ENCODE measurements at places on chromosomes 11 and 22.

DNA sequence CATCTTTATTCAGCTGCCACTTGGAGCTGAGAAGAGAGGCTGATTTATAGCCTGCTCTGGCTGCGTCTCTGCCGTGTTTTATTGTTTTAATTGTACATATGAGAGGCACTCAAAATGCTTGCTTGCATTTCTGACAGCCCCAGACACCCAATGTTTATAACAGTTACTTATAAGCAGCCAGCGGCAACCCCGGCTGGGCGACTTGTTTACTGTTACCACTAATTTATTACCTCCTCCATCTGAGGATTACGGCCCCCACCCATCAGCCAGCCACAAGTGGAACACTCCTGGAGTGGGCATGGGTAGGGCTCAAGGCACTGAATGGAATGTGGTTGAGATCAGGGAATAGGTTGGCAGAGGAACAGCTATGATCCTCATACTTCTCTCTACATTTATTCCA lies 61.2 kb downstream of the CLPB start:
- DNase-seq, result no peak

DNA sequence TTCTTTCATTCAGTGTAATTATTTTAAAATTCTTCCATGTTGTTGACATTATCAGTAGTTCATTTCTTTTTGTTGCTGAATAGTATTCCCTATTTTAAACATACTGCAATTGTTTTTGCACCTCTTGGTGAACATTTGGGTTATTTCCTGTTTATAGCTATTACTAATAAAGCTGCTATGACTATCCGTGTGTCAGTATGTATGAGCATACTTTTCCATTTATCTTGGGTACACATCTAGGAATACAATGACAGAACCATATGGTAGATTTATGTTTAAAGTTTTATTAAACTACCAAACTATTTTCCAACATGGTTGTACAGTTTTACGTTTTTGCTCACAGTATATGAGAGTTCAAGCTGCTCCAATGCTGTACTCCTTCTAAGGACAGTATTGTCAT lies 22.0 kb upstream of the FIBIN start:
- no peak for DNase-seq

DNA sequence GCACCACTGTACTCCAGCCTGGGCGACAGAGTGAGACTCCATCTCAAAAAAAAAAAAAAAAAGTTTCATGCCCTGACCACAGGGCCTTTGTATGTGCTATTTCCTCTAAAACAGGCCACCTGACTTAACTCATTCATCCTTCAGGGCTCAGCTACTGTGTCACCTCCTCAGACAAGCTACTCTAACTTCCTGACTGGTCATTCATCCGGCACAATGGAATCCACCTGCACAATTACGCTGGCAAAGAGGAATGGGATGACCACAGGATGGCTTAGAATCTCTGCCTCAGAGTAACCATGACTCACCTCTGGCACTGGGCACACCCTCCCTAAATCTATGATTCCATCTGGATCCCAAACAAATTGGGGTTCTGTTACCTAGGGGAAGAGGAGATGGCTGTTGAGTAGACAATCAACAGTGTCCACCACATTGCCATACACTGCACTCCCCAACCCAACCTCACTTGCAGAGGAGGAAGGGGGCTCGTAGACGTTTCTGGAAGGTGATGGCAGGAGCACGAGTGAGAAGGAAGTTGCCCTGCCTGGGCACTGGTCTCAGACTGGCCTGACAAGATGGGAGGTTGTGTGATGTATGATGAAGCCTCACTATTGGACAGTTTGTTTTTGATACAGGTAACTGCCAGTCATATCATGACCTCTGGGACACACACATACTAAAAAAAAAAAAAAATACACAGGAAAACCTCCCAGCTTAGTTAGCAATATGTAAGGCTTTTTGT lies 22.8 kb upstream of the HMOX1 start:
- DNase-seq, result no peak

GRCh38 chr11:109815500-109816150 lies 277.6 kb upstream of the ZC3H12C start:
- no peak for DNase-seq

- no peak for DNase-seq
Observed at GRCh38 chr11:76918941-76919386, 58.2 kb downstream of the ACER3 start.

- DNase-seq, result no peak
Observed at GRCh38 chr11:111417011-111417765, 38.1 kb upstream of the POU2AF1 start.

DNA sequence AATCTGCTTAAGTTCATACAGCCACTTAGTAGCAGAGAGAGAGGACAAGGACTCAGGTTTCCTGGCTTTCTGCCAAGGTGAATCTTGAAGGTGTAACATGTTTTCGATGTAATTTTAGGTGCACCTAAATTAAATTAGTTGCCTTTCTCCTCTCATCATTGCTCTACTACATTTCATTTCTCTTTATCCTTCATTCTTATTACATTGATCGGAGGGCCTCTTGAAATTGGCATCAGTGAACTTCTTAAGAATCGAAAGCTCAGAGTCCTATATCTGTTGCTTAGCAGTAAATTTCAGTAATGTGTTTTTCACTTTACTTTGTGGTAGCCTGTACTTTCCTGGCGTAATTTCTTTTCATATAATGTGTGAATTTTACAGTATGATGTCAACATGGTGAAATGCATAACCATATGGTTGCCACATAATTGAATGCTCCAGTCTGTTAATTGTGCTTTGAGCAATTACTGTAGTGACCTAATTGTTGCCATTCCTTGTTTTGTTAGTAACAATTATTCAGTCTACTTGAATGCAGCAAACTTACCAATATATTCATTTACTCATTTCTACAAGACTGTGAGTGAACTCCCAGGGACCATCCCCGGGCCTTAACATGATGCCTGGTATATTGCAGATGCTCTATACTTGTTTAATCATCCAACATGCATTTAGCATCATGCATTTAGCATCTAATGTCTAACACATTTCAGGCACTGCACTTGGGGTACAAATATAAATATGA lies 138.1 kb downstream of the MAML2 start:
- DNase-seq, result no peak

- no peak for DNase-seq
Observed at GRCh38 chr11:78370406-78371172, 47.0 kb downstream of the GAB2 start.

- DNase-seq, result no peak
Observed at GRCh38 chr22:42754658-42755057, 34.0 kb upstream of the A4GALT start.

- DNase-seq, result no peak
Observed at GRCh38 chr22:49055406-49055805, 772.3 kb downstream of the BRD1 start.

- no peak for DNase-seq
Observed at GRCh38 chr22:49534386-49534785, 293.3 kb downstream of the BRD1 start.
